Central memory CD4-positive, alpha-beta T cell (primary cell): ENCODE measurements at places on chromosomes 1 and 21.

DNA sequence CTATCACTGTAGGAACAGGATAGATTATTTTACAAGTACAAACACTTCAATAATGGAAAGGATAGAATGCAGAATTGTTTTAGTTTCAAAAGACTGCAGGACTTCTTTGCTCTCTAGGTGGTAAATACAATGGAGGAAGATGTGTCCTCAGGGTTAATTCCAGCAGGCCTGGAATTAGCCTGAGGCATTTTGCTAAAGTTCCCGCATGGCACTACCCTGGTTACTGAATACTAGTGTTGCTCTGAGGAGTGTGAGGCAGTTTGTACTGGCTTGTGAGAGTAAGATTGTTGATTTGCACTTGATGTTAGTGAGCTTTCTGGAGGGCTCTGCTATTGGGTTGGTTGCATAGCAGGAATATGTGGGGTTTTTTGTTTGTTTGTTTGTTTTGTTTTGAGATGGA is 61.4 kb downstream of the FASLG start:
- no peak for DNase-seq

- no peak for DNase-seq
Measured at GRCh38 chr1:243249214-243249613, 5.9 kb downstream of the CEP170 start.

DNA sequence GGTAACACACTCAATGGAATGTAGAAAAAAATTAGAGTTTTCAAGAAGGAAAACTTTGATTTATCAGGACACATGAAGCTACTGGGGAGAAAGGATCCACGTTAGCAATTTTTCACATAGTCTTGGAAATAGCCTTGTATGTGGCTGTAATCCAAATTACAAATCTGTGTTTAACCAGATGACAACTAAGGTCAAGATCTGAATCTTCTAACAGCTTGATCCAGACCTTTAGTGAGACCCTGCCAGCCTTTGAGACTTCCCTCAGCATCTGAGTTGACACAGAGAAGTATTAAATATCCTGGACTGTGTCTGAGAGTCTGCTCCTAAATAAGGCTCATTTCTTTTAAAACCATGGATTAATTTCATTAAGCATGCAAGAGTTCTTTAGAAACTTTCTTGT is 135.9 kb upstream of the KCNK2 start:
- DNase-seq = no peak

GRCh38 chr1:64885648-64886047 is 80.7 kb downstream of the JAK1 start:
- no peak for DNase-seq

DNA sequence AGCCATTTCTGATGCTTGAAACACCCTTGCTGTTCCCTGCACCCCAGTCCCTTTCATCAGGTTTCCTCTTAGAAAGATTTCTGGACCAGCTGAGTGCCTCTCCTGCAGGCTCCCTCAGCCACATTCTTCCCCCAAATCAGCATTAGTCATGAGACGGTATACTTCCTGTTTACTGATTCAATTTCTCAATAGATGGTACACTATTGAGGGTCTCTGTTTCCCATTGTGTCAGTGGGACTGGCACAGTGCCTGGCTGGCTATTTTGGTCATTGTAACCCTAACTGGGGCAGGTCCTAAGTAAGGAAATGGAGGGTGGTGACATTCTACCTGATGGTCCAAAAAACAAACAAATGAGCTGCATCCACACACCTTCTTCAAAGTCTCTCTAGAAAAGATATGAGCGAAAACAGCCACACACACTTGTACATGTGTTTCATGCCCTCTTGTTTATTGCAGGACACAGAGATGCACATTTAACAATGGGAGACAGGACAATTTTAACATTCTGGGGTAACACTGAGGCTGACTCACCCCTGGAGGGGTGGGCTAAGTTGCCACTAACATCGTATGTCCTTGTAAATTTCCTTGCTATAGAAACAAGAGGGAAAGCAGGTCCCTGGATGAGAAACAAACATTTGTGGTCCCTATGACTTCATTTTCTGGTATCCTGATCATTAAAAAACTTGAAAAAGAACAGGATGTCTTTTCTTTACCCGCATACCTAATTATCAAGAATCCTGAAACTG is 77.5 kb downstream of the RRAGC start:
- no peak for DNase-seq

- DNase-seq = no peak
Measured at GRCh38 chr1:25461849-25462248, 31.2 kb downstream of the MACO1 start.

- no peak for DNase-seq
Measured at GRCh38 chr1:236099355-236099974, 34.6 kb upstream of the NID1 start.

DNA sequence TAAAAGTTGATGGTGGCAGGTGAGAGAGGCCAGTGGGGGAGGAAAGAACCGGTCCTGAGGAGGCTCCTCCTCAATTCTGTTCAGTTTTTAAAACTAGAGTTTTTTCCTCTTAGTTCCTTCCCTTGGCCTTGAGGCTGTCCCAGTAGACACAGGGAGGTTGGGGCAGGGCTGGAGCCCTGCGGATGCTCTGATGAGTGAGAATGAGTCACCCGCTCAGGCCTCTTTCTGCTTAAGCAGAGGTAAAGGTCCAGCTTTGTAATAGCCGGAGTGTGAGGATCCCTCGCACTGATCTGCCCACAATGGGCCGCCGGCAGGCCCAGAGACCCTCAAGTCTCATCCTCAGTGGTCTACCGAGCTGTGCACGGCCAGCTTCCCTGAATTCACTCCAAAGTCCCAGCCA is 49.6 kb upstream of the IRF2BP2 start:
- DNase-seq = no peak
